Left kidney (tissue), 8 donors: ENCODE measurements at places on chromosomes 5 and 9. TPM values are rescaled to one million over a fixed set of nuclear protein-coding genes. Genes with fewer than 3 reads are reported as not detected.

PCDHB10 gene
- polyA plus RNA-seq: 7.2 TPM

ACTBL2 gene
- not detected for polyA plus RNA-seq

NUTM2F gene
- polyA plus RNA-seq: not detected

SLC6A3 gene
- polyA plus RNA-seq: 0.60 TPM

PAPPA gene
- polyA plus RNA-seq: 3.5 TPM

ZNF883 gene
- 11.1 TPM for polyA plus RNA-seq

FSD1L gene
- polyA plus RNA-seq: 11.4 TPM

ARSI gene
- 2.6 TPM for polyA plus RNA-seq

SEMA4D gene
- 56.0 TPM for polyA plus RNA-seq

PDZD2 gene
- 22.1 TPM for polyA plus RNA-seq

KCNV2 gene
- polyA plus RNA-seq: 0.27 TPM

NIM1K gene
- 0.43 TPM for polyA plus RNA-seq

CD74 gene
- 230 TPM for polyA plus RNA-seq

SOHLH1 gene
- polyA plus RNA-seq: not detected

PRRC1 gene
- 95.7 TPM for polyA plus RNA-seq

ZNF169 gene
- 11.9 TPM for polyA plus RNA-seq

TAF11L10 gene
- polyA plus RNA-seq: not detected

GMCL2 gene
- polyA plus RNA-seq: not detected

POU5F2 gene
- polyA plus RNA-seq: 0.08 TPM

IFNK gene
- polyA plus RNA-seq: not detected

GPX3 gene
- 1,238 TPM for polyA plus RNA-seq

GABRA1 gene
- polyA plus RNA-seq: 0.20 TPM

PCDHGC4 gene
- 4.4 TPM for polyA plus RNA-seq

NMUR2 gene
- polyA plus RNA-seq: 0.15 TPM

ALDH7A1 gene
- polyA plus RNA-seq: 191 TPM

MSANTD3 gene
- polyA plus RNA-seq: 23.9 TPM

CXCL14 gene
- polyA plus RNA-seq: 23.0 TPM

UAP1L1 gene
- polyA plus RNA-seq: 6.9 TPM

CARTPT gene
- not detected for polyA plus RNA-seq

STPG3 gene
- 1.5 TPM for polyA plus RNA-seq

SPAG8 gene
- 10.4 TPM for polyA plus RNA-seq

ZNF474 gene
- polyA plus RNA-seq: 0.88 TPM

MEIKIN gene
- polyA plus RNA-seq: not detected
